ENCODE measurements at places on chromosomes 11 and 22. TPM values are rescaled to one million over a fixed set of nuclear protein-coding genes. Genes with fewer than 3 reads are reported as not detected.

Gene HTATIP2
- 76.6 TPM for total RNA-seq

Gene BEST1
- 2.4 TPM for total RNA-seq

Gene GAB4
- not detected for total RNA-seq

Gene KRTAP5-2
- total RNA-seq: not detected

Gene POU2F3
- 0.68 TPM for total RNA-seq

Gene A4GALT
- total RNA-seq: 13.3 TPM

Gene SEPTIN3
- total RNA-seq: not detected

Gene OR6A2
- total RNA-seq: 0.14 TPM

Gene RAB38
- 229 TPM for total RNA-seq

Gene MLC1
- not detected for total RNA-seq

Gene DDI1
- total RNA-seq: not detected

Gene RNF169
- total RNA-seq: 17.4 TPM

Gene ALDH3B1
- 1.0 TPM for total RNA-seq

Gene ZNF215
- 5.8 TPM for total RNA-seq

Gene DDIAS
- 0.57 TPM for total RNA-seq

Gene GAL3ST3
- total RNA-seq: not detected

Gene CD3G
- total RNA-seq: not detected

Gene FOLR1
- total RNA-seq: not detected

Gene TBX10
- total RNA-seq: not detected

Gene FGF19
- not detected for total RNA-seq

Gene TSPAN18
- 0.07 TPM for total RNA-seq

Gene FLRT1
- 0.34 TPM for total RNA-seq

Gene DGAT2
- total RNA-seq: 12.3 TPM

Gene LINC01488
- not detected for total RNA-seq
